ENCODE measurements at places on chromosomes 7 and 10.
A peak's percentile ranks its signal among the peaks of the same experiment; 100 is the strongest.

GRCh38 chr7:151719897-151720242 lies 157.0 kb downstream of the PRKAG2 start:
- no peak for DNase-seq

- peak; percentile 84 for DNase-seq
Measured at GRCh38 chr10:97543025-97543546, 29.5 kb upstream of the ANKRD2 start.

- DNase-seq: peak; percentile 75
Measured at GRCh38 chr10:34124522-34125035, 690.5 kb downstream of the PARD3 start.

GRCh38 chr10:110901954-110902819 lies 16.8 kb downstream of the BBIP1 start:
- peak; percentile 67 for DNase-seq

DNA sequence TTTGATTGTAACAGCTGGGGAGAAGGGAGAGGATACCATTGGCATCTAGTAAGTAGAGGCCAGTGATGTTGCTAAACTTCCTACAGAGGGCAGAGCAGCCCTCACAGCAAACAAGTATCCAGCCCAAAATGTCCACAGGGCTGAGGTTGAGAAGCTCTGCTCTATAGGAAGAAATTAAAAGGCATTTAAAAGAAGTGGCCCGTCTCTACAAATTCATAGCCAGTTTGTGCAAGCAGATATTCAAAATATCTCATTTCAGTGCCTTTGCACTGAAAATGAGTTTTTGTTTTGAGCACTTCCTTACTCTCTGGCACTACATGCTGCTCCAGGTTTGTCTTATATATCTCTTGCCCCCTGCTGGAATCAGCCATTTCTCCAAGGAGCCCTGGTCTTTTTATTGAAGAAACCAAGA lies 330.0 kb downstream of the BBS9 start:
- DNase-seq: peak; percentile 36

- DNase-seq: peak; percentile 24
Measured at GRCh38 chr7:44307301-44307900, 18.0 kb downstream of the CAMK2B start.

Data from fibroblast of skin of left quadriceps (primary cell).